ENCODE measurements at places on chromosomes 7 and 10. TPM values are rescaled to one million over a fixed set of nuclear protein-coding genes. Genes with fewer than 3 reads are reported as not detected.

GRCh38 chr10:34061841-34062240, 727.4 kb upstream of the NRP1 start:
- peaks cover 10% of the 10 kb centered on the region for H3K36me3 ChIP-seq
- no peak for DNase-seq
- no peak overlapping the region for H3K4me3 ChIP-seq
- no peak overlapping the region for H3K27ac ChIP-seq

Gene TMEM225B
- total RNA-seq: 1.8 TPM

Gene ACHE
- 1.4 TPM for total RNA-seq

- no peak overlapping the region for H3K4me3 ChIP-seq
- peaks cover 4% of the 10 kb centered on the region for H3K27me3 ChIP-seq
- DNase-seq: no peak
- peaks cover 8% of the 10 kb centered on the region for H3K4me1 ChIP-seq
- H3K27ac ChIP-seq: no peak overlapping the region
- H3K36me3 ChIP-seq: no peaks in the 10 kb centered on the region
These were observed 195.0 kb upstream of the PLXNA4 start for GRCh38 chr7:132771301-132771730.

GRCh38 chr10:124697837-124698544, 46.2 kb downstream of the FAM53B start:
- H3K36me3 ChIP-seq: peaks cover 17% of the 10 kb centered on the region
- H3K27me3 ChIP-seq: no peaks in the 10 kb centered on the region
- no peak overlapping the region for H3K27ac ChIP-seq
- DNase-seq: peak; percentile 80

DNA sequence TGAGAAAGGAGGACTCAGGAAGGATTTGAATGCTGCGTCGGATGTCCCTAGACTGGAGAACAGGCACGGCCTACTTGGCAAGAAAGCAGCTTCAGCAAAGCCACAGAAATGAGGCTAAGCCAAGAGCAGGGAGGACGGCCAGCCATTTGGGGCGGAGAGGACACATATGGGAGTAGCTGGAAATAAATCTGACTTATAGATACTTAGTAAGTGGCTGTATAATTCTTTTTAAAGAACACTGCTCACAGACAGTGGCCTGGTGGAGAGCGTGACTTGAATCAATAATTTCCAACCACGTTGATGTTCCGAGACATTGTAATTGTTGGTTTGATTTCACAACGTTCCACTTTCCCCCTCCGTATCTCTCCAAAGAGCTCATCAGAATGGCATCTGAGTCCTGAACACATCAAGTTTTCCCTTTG, 67.7 kb upstream of the JCAD start:
- no peaks in the 10 kb centered on the region for H3K4me1 ChIP-seq
- H3K4me3 ChIP-seq: no peak overlapping the region
- H3K27ac ChIP-seq: no peak overlapping the region
- DNase-seq: no peak

Gene WEE2
- not detected for total RNA-seq

Gene MNX1
- not detected for total RNA-seq

GRCh38 chr10:29370097-29371092, 81.5 kb downstream of the LYZL1 start:
- H3K4me1 ChIP-seq: peaks cover 34% of the 10 kb centered on the region
- no peak for DNase-seq
- H3K4me3 ChIP-seq: peak overlapping the region; percentile 60
- peak overlapping the region; percentile 87 for H3K27ac ChIP-seq

- no peaks in the 10 kb centered on the region for H3K36me3 ChIP-seq
- no peak overlapping the region for H3K27ac ChIP-seq
- H3K4me1 ChIP-seq: peaks cover 15% of the 10 kb centered on the region
- H3K4me3 ChIP-seq: no peak overlapping the region
These were observed 153.9 kb downstream of the OAT start for GRCh38 chr10:124264711-124265390.

DNA sequence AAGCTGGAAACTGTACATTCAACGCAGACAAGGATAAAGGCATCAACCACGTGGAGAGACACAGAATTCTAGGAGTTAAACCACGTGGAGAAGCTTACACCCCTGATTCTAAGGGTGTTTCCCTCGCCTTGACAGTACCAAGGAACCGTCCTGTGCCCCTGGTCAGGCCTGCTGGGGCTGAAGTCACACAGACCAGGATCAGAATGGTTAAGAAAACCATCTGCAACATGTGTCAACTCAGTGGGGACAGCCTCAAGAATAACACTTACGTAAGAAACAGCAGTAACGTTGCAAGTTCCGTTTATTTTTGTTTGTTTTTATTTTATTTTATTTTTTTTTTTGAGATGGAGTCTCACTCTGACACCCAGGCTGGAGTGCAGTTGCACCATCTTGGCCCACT, 55.6 kb downstream of the CHST15 start:
- no peak overlapping the region for H3K27ac ChIP-seq
- DNase-seq: no peak
- no peaks in the 10 kb centered on the region for H3K27me3 ChIP-seq
- peaks cover 38% of the 10 kb centered on the region for H3K36me3 ChIP-seq

Gene PRXL2A
- total RNA-seq: 47.4 TPM

DNA sequence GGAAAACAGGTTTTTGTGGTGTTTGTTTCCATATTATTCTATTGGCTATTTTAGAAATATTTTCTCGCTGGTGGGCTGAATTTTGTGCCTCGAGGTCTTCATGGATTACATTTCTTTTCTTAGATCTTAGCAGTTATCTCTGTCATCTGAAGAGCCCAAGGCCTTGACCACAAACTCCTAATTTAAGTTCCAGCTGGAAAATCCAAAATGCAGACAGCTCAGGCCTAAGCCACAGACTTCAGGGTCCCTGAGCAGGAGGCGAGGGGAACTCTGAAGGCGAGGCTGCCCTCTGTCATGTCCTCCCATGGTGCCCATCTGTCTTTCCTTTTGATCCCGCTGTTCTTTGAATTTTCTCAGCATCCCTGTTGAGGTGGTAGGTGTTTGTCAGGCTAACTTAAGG, 14.3 kb downstream of the DENND10 start:
- no peak overlapping the region for H3K27ac ChIP-seq
- peaks cover 34% of the 10 kb centered on the region for H3K36me3 ChIP-seq
- no peak for DNase-seq
- H3K4me3 ChIP-seq: no peak overlapping the region
- no peaks in the 10 kb centered on the region for H3K27me3 ChIP-seq
- peaks cover 7% of the 10 kb centered on the region for H3K4me1 ChIP-seq

DNA sequence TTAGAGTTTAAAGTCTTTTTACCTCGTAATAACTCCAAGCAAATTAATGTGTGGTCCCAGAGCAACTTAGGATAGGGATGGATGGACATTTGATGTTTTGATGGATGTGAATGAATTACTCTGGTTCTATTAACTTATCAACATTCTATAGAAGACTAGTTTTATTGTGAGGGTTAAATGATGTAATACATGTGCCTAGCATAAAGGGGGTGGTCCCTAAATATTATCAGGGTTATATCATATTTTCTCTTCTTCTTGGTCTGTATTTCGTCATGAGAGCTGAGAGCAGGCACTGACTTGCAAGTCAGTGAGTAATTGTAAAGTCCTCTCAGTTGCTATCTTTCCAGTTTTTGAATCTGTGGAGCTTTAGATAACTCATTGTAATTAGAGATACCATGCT, 219.3 kb downstream of the GATA3 start:
- peaks cover 10% of the 10 kb centered on the region for H3K27me3 ChIP-seq
- no peaks in the 10 kb centered on the region for H3K4me1 ChIP-seq
- H3K4me3 ChIP-seq: no peak overlapping the region
- no peak overlapping the region for H3K27ac ChIP-seq
- DNase-seq: no peak
- H3K36me3 ChIP-seq: no peaks in the 10 kb centered on the region

Data from chondrocyte (in vitro differentiated cells).